ENCODE measurements at places on chromosomes 12 and 14.

DNA sequence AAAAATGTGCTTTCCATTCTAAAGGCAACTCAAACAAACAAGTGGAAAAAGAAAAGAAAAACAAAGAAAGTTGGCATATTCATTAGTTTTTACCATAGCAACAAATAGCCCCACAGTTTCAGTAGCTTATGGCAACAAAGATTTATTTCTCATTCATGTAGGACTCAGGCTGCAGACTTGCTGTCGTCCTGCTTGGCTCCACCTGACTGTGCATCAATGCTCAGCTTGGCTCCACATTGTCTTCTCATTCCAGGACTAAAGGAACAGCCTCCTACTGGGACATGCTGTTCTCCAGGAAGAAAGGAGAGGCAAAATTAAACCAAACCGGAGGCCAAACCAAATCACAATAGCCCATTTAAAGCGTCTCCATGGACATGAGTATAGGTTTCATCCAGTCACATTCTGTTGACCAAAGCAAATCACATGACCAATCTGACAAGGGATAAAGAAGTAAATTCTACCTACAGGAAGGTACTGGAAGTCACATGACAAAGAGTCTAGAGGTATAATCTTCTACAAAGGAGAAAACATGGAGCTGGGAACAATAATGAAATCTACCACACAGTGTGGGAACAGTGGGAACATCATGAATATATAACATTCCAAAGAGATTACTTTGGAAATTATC lies 222.5 kb downstream of the PIK3C2G start:
- no peak for DNase-seq

GRCh38 chr14:76867516-76868453 lies 41.6 kb downstream of the LRRC74A start:
- DNase-seq: no peak

GRCh38 chr12:27343255-27344000 lies 10.8 kb downstream of the BMAL2 start:
- DNase-seq: no peak

DNA sequence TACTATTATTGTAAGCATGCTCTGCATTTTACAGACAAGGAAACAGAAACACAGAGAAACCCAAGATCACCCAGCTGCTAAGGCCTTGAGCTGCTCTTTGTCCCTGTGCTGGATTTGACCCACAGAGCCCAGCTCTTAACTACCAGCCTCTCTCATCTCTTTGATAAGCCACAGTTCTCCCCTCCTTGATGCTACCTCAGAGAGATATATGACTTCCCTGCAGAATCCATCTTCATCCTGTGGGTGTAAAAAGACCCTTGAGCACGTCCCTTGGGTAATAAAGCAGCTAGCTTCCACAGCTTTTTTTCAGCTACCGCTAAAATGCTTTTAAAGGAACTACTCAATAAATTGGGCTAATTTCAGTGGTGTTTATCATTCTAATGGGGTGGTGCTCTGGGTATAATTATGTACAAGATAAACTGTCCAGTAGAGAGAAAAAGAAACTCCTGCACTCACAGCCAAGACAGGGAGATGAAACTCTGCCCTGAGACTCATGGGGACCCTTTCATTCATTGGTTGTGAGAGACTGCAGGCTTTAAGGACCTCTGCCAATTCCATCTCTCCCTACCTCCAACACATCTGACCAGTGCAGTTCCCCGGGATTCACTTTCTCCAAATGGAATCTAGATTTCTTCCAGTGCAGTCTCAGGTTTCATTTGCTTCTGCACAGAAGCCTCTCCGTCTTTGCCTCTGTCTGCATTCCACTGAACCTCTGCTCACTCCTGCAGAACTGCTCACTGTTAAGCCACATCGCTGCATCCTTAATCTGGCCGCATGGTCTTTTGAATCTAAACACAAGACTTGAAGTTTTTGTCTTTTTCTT lies 24.7 kb upstream of the NTF3 start:
- no peak for DNase-seq

DNA sequence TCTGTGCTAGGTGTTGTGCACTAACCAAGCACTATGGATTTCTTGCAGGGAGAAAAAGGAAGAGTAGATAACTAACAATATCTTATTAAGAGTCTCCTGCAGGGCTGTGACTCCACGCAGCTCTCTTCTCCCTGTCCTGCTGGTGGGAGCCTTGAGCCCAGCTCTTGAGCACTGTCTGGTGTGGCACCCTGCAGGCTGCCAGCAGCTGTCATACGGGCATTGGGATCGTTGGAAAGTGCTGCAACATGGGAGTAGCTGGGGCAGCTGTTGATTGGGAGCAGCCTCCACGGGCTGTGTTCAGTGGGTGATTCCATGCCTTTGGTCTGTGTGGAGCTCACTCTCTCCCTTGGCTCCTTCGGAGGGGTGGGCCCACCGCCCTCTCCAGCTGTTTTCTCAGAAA lies 125.3 kb downstream of the FBXL14 start:
- no peak for DNase-seq

DNA sequence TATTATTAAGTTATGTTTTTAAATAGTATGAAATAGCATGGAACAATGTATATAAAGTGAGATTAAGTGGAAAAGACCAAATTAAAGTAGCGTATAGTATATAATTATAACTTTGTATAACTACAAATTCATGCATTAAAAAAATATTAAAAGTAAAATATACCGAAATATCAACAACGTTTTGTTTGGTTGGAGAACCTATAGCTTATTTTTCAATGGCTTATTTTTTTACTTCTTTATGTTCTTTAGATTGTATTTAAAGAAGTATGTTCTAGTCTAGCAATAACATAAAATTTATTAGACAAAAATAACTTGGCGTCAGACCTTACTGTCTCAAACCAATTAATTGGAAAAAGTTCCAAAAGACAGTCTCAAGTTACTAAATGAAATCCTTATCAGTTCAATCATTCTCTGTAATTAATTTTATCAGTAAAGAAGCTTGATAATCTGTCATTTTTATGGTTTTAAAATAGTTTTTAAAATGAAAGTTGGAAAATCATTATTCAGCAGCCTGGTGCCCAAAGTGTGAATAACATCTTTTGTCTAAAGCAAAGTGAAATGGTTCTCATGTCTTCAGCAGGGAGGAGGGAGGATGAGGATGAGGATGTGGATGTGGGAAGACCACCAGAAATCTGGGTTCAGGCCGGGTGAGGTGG lies 46.7 kb downstream of the IRAK3 start:
- DNase-seq: no peak

DNA sequence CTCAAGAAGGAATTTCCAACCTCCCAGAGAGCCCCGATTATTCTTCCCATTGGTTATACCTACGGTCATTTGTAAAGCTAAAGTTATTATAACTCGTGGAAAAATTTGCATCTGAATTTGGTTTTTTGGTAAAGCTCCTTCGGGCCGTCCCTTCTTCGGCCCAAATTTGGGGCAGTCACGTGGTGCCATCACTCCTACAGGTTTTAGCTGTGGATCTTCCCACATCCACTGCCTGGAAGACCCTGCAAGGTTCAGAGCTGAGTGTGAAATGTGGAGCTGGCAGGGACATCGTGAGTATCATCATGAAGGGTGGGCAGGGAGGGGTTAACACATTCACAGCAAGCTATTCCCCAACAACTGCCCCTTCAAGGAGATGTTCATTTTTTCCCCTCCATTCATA lies 105.7 kb downstream of the NT5DC3 start:
- DNase-seq: no peak

GRCh38 chr14:51917193-51917592 lies 56.8 kb downstream of the GNG2 start:
- DNase-seq: no peak

GRCh38 chr12:25236626-25237025 lies 14.1 kb downstream of the KRAS start:
- no peak for DNase-seq

- DNase-seq: no peak
These were observed 1321.5 kb upstream of the FLRT2 start for GRCh38 chr14:84208451-84208850.

- no peak for DNase-seq
These were observed 16.0 kb downstream of the LRRK2 start for GRCh38 chr12:40240779-40241178.

DNA sequence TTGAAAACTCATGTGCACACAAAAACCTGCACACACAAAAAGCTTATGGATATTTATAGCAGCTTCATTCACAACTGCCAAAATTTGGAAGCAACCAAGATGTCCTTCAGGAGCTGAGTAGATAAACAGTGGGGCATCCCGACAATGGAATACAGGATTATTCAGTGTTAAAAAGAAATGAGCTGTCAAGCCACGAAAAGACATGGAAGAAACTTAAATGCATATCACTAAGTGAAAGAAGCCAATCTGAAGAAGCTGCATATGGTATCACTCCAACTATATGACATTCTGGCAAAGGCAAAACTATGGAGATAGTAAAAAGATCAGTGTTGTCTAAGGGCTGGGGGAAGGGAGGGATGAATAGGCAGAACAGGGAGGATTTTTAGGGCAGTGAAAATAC lies 5.2 kb upstream of the TPCN1 start:
- no peak for DNase-seq

DNA sequence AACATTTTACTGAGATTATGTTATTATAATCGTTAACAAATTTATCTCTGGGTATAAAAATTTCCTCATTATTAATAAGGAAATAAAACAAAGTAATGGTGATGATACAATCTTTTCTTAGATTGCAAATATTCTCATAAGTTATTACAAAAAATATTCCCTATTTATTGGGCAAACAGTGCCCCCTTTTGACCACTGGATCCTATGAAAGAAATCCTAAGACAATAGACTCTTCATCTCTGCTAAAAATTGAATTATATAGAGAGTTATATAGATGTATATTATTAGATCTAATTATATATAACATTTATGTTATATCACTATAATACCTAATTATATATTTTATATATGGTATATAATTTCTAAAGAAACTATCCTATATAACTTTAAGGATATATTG lies 94.2 kb upstream of the FGD4 start:
- DNase-seq: no peak

DNA sequence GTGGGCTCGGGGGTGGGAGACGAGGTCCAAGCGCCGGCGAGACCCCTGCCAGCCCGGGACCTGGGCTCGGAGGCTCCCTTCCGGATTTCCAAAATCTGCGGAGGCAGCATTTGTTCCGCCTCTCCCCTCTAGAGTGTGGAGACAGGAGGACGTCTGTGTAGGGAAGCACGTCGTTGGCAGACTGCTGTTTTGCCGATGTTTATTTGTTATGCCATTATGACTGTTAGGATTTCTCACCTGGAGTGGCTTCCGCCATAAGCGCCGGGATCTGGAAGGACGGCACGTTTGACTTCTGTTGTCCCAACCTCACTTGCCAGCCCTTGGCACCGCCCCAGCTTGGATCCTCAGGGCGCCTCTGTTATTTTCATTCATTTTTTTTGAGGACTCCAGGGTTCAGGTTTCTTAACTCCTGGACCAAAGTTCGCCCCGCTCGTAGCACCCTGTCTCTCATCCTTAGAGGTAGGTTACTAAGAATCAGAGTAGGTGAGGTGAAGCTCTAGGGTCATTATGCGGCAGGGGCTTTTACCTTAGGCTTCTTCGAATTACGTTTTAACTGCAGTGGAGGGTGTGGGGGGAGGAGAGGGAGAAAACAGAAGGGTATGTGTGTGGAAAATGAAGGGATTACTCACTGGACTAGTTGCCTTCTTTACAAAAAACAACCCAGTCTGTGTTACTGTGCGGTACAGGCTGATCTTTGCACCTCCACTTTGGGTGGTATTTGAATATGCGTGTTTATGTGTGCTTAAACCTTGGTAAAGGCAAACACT lies 547 bp upstream of the PYGL start:
- no peak for DNase-seq

GRCh38 chr12:109247831-109248654 lies 61.0 kb downstream of the FOXN4 start:
- no peak for DNase-seq

GRCh38 chr12:88258396-88258795 lies 116.3 kb downstream of the TMTC3 start:
- no peak for DNase-seq
